Activated naive CD4-positive, alpha-beta T cell treated with anti-CD3 and anti-CD28 coated beads for 36 hours (primary cell): ENCODE measurements at places on chromosomes 7 and 10.
A peak's percentile ranks its signal among the peaks of the same experiment; 100 is the strongest.

- DNase-seq = peak; percentile 72
These were observed 39.3 kb downstream of the CALML3 start for GRCh38 chr10:5563991-5564536.

- no peak for DNase-seq
These were observed 144.6 kb upstream of the SEMA3E start for GRCh38 chr7:83793558-83793957.

DNA sequence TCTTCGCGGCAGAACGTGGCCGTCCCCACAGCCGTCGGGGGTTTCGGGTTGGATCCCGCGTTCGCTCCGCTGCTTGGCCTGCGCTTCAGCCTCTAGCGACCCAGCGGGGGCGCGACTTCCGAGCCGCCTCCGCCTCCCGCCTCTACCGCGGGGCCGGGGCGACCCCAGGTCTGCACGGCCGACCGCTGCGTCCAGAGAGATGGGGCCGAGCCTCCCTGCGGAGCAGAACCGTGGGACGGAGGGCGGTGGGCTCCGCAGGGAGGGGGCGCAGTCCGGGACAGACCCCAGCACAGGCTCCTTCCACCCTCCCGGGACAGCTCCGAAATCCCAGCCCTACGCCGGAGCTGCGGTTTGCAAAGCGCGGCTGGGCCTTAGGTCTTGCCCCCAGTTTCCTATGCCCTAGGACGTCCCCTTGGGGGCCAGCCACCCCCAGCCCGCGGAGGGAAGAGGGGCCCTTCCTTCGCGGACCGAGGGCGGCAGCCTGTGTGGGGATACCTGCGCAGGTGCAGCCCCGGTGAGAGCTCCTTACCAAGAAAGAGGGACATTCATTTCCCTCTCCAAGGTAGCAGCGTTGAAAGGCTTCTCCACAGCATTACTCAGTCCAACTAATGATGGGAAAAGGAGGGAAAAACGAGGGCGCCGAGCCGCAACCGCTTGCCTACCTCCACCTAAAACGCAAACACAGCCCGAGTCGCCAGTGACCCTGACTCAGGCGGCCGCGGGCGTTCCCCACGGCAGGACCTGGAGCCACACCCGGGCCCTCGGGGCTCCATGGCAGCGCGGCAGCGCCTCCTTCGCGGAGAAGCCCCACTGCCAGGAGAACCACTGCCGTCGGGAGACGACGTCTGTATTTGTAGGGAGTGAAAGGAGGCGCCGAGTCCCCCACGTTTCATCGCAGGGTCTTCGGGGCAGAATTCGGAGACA, 115.7 kb downstream of the BMS1 start:
- no peak for DNase-seq

DNA sequence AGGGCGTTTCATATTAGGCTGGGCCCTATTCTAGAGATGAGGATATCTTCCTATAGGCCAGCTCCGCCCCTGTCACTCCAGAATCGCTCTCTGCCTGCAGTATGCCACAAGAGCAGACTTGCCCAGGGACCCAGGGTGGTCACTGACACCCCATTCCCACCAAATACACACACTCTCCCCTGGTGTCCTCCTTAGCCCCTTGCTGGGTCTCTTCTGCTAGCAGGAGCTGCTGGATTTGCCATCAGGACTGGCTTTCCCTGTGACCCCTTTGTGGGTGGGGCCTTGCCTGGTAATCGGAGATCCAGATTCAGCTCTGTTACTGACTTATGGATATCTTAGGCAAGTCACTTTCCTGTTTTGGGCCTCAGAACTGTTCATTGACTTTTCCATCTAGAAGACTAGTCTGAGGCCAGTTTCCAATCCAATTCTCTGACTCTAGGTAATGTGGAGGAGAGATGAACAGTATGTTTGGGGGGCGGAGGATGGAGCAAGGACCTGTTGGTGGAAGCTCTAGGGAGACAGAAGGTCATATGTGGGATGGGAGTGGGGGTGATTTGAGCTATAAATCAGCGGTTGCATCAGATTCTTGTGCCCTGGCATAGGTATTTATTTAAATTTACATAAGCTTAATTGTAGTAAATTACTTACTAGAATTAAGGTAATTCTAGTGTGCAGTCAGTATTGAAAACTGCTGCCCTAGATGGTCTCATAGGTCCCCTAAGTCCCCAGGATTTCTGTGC, 1.6 kb downstream of the TSPAN15 start:
- no peak for DNase-seq

DNA sequence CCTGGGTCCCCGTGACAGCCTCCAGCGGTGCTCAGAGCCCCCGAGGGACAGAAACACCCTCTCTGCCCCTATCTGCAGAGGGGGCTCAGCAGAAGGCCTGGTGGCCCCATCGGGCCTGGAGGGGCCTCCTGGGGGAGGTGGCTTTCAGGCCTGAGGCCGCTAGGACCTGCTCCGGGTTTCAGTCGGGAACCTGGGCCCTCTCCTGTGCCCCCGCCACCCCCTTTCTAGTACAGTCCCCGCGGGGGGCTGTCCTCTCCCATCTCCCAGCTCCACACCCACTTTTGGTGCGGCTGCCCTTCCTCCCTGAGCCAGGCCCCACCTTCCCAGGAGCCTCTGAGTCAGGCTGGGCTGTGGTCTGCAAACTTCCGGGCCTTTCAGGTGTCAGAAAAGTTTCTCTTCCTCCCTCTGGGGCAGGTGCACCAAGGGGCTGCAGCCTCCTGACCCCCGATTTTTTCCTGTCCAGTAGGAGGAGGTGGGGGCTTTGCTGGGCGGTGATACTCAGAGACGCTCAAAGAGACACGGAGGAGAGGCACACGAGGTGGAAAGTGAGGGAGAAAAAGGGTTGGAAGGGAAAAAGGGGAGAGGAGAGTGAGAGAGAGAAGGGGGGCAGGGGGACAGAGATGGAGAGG, 692 bp downstream of the CARD11 start:
- peak; percentile 90 for DNase-seq

GRCh38 chr10:99777918-99778714, 4.3 kb upstream of the ABCC2 start:
- DNase-seq = no peak

GRCh38 chr7:16556359-16556758, 29.7 kb downstream of the LRRC72 start:
- no peak for DNase-seq

DNA sequence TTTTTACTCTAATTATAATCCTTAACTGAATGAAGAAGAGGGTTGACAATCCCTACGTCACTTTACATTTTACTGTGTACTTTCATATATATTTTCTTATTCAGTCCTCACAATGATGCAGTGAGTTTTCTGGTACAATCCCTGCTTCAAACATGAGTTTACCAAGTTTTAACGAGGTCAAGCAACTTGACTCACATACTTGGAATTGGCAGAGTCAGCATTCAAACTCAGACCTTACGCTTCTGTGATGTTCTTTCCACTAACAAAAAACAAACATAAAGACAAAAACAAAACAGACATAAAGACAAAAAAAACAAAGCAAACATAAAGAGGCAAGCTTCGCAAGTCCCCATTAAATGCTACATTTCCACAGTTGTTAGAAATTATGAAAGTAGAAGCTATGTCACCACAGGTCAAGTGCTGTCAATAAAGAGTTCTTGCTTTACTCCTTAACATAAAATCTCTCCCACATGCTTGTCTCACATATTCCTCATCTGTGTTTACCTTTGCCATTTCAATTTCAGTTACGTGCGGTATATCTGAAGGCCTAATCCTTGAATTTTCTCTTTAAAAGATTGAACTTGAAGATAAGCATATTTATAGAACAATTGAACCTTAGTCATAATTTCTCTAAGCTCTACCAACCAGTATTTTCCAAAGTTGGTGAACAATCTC, 217.3 kb downstream of the CELF2 start:
- no peak for DNase-seq

GRCh38 chr10:27745732-27746396, at the start of gene MKX:
MKX (minus strand) TSS chr10:27745819; CDS start chr10:27743415, 2,404 bp downstream.
- DNase-seq = peak; percentile 60

- peak; percentile 29 for DNase-seq
These were observed 9.2 kb downstream of the INPP5A start for GRCh38 chr10:132546567-132547420.

DNA sequence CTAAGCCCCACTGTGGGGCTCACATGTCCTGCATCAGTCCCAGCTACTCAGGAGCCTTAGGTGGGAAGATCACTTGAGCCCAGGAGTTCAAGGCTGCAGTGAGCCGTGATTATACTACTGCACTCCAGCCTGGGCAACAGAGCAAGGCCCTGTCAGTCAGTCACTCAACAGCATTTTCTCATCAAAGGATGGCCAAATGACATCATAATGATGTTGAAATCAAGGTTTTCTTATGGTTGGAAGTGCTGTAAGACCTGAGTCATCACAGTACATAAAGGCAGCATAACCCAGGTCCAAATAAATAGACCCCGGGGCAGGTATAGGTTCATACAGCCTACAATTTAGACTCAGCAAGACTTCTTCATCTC, 341.1 kb downstream of the PARD3 start:
- no peak for DNase-seq

- DNase-seq = no peak
These were observed 149.2 kb downstream of the SH2D4B start for GRCh38 chr10:80686734-80687475.

GRCh38 chr7:66905689-66906088, 15.3 kb upstream of the TMEM248 start:
- DNase-seq = no peak

GRCh38 chr7:159141167-159141566, 3.5 kb downstream of the VIPR2 start:
- no peak for DNase-seq

DNA sequence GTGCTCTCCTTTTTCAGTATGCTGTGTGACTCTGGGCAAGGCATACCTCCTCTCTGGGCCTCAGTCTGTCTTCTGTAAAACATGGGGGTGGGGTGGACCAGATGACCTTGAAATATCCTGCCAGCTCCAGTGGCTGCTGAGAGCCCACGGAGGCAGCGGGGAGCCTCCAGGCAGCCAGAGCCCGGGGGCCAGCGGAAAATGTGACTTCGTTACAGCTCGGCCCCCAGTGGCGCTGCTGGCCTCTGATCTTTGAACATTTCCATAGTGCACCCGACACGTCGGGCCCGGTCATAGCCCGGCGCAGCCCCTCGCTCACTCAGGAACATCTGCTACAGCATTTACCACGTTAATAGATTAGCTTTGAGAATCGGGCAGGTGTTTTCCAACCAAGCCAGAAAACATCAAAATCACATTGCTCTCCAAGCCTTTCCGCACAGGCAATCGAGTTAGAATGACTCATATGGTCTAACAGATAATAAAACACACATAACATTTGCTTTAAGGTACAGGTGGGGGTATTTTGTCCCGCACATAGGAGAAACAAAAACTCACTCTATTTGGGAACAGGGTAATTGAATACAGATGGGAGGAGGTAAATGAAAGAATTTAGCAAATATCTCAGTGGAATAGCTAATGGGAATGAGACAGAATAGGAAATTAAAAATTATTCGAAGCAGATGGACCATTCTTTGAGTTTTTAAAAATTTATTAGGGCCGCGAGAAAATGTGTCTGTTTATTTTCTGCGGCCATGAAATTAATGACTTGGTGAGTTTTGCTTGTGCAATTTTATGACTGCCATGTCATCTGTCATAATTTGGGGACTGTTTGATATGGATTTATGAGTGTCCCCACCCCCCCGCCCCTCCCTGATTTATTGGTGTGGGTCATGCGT, 26.3 kb upstream of the COMTD1 start:
- DNase-seq = no peak

GRCh38 chr10:59173414-59173813, 3.0 kb upstream of the PHYHIPL start:
- no peak for DNase-seq

DNA sequence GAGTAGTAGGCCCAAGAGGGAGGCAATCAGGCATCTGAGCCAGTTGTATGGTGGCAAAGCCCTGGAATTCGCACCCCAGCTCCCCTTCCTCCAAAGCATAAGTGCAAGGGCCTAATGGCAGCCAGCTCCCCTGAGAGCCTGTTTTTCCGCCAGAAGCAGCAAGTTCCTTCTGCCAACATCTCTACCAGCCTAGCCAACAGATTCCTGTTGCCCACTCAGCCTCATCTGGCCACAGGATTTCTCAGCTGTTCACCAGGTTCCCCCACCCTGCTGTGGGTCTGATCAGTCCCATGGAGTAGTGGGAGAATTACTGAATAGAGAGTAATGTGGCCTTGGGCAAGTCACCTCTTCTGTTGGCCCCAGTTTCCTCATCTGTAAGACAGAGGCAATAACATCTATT, 186.2 kb upstream of the PDE1C start:
- DNase-seq = no peak

DNA sequence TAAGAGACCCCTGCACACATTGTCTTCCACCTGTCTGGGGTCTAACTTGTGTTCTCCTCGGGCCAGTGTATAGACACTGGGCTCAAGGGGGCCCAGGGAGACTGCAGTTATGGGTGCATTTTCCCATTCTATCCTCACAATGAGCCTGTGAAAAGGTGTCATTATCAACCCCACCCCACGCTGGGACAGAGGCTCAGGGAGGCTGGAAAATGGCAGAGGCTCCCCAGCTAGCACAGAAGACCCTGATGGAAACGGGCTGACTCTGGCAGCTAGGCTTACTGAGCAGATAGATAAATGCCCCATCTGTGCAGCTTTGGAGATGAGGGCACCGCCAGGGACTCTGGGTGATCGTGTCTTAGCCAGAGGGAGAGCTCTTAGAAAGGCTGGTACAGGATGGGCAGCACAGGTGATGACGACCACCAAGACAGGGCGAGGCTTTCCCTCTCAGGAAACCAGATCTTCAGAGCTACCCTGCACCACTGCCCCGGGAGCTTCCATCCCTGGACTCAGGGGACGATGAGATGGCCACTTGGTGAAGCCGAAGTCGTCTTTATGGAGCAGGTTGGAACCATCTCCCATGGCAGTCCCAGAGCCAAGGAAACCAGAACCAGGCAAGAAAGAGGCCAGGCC, 58.2 kb upstream of the CHST15 start:
- no peak for DNase-seq

DNA sequence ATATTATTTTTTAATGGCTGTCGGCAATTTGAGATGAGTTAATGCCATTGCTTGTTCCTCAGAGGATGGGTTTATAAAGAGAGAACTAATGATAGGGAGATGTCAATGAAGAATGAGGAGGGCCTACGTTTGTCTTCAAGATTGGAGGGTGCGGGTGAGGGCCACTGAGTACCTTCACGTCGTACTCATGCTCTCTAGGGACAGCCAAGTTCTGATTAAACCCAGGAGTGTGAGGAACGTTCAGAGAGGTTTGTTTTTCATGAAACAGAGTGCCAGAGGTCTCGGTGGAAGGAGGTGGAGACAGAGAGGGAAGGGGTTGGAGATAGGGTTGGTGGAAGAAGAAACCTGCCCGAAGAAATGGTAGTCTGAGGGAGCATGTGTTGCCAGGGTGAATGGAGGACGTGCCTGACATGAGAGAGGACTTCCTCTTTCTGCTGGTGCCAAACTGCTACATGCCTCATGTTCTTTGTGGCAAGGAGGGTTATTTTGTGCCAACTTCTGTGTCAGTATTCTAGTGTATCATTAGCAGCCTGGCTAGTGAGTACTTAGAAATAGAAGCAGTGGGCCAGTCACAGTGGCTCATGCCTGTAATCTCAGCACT, 8.9 kb downstream of the DHTKD1 start:
- no peak for DNase-seq

- DNase-seq = no peak
These were observed 141.0 kb downstream of the PRKAG2 start for GRCh38 chr7:151735851-151736402.

GRCh38 chr7:27963056-27963455, 217.5 kb downstream of the JAZF1 start:
- no peak for DNase-seq

- DNase-seq = no peak
These were observed 55.2 kb downstream of the GCC1 start for GRCh38 chr7:127530148-127530547.
